SK-N-MC (cell line): ENCODE measurements at places on chromosomes 1 and 21.
A peak's percentile ranks its signal among the peaks of the same experiment; 100 is the strongest.

DNA sequence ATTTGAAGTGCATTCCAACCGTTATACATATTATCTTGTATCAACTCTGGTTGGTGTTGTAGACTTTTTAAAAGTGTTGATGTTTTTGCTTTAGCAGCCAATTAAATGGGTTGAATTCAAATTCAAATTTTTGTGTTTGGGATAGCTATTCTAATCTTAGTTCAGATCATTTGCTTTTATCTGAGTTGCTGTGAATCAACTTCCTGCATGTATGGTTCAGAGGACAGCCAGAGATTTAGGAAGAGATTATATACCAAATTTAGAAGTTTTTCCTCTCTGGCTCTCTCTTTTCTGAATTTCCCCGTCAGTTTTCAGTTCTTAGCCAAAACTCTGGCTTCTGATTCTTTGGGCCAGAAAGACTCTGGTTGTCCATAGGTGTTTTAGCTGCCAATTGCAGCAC lies 415.5 kb downstream of the NUF2 start:
- DNase-seq = no peak

DNA sequence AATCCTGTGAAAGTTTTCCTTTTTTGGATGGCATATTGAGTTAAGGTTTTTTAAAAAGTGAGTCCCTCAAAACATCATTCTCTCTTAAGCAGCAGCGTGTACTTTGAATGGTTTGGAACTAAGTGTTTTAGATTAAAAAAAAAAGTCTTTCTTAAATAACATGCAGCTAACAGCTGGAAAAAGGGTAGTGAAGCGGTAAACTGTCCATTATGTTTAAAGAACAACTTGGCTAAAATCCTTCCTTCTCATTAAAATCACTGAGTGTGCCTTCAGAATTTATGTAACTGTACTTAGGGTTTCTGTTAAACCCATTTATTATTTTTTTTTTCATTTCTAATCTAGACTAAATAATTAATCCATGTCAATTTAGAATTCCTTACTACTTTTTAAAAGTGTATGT lies 254.2 kb upstream of the ADAMTS5 start:
- DNase-seq = no peak

DNA sequence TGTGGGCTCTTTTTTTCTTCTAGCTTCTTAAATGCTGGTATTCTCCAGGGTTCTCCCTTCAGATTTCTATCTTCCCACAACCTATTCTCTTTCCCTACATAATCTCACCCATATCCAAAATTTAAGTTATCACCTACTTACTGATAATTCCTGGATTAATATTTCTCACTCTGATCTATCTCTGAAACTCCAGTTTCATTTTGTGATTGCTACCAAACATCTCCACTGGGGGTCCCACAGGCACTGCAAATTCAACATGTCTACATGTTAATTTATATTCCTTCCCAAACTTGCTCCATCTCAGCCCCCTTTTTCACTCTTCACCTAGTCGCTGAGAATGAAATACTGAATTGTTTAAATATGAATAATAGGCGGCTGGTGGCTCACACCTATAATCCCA lies 9.9 kb upstream of the C1orf141 start:
- no peak for DNase-seq

DNA sequence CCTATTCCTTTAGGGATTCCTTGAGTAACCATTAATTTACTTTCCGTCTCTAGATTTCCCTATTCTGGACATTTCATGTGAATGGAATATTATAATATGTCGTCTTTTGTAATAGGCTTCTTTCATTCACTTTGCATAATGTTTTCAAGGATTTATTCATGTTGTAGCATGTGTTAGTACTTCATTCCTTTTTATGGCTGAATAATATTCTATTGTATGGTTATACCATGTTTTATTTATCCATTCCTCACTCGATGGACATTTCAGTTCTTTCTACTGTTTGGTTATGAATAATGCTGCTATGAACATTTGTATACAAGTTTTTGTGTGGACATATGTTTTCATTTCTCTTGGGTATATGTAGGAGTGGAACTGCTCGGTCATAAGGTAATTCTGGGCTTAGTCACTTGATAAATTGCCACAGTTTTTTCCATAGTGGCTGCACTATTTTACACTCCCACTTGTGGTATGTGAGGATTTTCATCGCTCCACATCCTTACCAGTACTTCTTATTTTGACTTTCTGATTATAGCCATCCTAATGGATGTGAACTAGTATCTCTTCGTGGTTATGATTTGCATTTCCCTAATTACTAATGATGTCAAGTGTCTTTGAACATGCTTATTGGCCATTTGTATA lies 17.7 kb downstream of the PPP2R5A start:
- DNase-seq = no peak

GRCh38 chr1:242128951-242129502 lies 130.1 kb upstream of the MAP1LC3C start:
- DNase-seq = no peak

- DNase-seq = no peak
Measured at GRCh38 chr1:32813941-32814739, 3.0 kb downstream of the YARS1 start.

DNA sequence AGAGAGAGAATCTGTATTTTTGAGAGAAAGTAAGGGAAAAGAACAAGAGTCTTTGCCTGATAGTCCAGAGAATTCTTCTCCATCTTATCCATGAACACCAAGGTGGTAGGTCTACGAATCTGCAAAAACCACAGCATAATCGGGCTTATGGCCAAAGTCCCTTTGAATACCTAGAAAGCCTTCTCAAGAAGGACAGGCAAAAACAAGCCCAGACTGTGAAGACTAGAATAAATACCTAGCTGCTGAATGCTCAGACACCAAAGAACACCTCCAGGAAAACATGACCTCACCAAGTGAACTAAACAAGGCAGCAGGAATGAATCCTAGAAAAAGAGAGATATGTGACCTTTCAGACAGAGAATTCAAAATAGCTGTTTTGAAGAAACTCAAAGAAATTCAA lies 79.2 kb downstream of the HFM1 start:
- DNase-seq = no peak

- DNase-seq = no peak
Measured at GRCh38 chr1:65762081-65762862, 30.4 kb upstream of the PDE4B start.

- peak; percentile 26 for DNase-seq
Measured at GRCh38 chr1:75952016-75952415, 19.8 kb upstream of the ASB17 start.

DNA sequence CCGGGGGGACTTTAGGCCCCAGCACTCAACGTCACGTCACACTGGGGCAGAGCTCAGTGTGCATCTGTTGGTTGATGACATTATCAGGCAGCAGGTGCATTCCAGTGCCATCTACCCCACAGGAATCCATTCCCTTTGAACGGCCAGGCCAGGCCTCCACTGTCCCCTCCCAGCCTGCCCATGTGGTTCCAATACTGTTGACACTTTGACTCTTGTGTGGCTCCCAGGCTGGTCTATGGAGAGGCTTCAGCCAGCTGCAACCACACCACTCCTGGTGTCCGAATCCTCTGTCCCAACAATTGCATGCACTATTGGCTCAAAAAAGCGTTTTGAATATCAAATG lies 92.0 kb upstream of the SIM2 start:
- no peak for DNase-seq

DNA sequence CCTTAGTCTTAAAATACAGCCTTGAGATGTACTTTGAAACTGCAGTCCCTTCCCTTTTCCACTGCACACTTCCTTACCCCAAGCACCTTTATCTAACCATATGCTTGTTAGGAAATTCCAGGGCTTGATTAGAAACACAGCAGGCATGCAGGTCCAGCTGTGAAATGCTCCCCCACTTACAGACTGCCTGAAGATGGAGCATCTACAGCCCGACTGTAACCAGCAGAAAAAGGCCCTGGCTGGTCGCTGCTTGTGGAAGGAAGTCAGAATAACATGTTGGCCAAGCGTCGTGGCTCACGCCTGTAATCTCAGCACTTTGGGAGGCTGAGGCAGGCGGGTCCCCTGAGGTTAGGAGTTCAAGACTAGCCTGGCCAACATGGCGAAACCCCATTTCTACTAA lies 37.2 kb downstream of the VN1R5 start:
- no peak for DNase-seq

- no peak for DNase-seq
Measured at GRCh38 chr1:208207388-208208131, 36.6 kb downstream of the PLXNA2 start.

- DNase-seq = no peak
Measured at GRCh38 chr1:19861034-19861433, 21.2 kb upstream of the OTUD3 start.

DNA sequence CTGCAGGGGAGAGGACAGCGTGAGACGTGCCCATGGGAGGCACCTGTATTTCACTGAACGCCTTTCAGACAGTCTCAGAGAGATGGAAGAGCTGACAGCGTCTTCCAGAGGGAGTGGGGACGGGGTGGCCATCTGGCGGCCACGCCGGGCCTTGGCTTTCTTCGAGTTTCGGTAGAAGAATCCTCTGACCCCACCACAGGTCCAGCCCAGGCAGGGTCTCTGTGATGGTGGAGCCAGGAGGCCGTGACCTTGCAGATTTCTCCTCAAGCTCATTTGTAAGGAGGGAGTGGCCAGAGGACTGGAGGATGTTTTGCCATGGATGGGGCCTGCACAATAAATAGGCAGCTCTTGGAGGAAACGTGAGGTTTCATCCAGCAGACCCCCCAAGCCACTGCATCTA lies 47.6 kb upstream of the ADARB1 start:
- DNase-seq = no peak

DNA sequence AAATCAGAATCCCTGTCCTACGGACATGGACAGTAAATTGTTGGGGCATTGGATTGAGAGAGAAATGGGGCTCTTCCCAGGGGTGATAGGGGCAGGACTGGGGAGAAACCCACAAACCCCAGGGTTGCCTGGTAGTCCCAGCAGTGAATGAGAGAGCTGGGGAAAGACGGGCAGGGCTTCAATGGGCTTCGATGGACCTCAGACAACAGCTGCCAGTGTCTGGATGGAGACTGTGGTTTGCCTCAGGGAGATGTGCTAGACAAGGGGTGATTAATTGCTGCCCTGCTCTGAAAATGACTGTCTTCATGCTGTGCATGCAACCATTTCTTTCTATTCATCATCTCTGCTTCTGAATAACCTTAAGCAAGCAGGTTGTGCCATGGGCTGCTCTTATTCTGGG lies 7.4 kb downstream of the GPR25 start:
- no peak for DNase-seq

- no peak for DNase-seq
Measured at GRCh38 chr21:46472246-46472645, 13.6 kb downstream of the DIP2A start.

GRCh38 chr1:221303623-221304022 lies 424.4 kb downstream of the HLX start:
- DNase-seq = no peak

DNA sequence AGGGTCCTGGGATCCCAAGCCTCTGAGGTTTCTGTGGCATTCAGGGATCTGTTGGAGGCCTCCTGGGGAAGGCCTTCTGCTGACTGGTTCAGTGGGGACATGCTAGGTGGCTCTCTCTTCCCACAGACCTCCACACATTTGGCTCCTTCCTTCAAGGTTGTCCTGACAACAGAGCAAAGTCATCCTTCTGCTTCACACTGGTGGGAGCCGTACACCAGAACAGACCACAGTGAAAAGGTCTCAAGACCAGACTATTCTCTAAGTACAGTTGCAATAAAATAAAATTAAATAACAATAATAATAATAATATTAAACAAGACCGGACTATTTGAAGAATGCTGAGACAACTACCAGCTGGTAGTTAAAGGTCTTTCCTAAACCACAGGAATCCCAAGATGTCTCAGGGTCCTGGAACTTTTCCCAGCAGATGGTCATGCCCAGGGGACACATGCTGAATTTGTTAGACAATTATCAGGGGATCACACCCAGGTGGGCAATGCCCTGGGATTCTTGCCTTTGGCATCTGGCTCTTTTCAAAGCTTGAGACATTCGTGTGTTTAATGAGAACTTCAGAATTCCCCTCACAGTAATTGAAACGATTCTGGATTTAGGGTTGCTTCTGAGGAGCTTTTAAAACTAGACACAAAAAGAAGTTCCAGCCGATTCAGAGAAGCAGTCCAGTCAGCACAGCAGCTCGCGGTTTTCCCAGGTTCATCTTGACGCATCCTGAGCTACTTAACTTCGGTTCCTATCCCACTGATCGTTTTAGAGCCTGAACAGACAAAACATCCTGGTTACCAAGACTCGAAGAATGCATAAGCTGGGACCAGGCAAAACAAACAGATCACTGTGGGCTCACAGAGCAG lies 22.9 kb downstream of the HTR1D start:
- no peak for DNase-seq

- DNase-seq = no peak
Measured at GRCh38 chr1:18452550-18452949, 28.2 kb upstream of the KLHDC7A start.

GRCh38 chr1:207459008-207459407 lies 4.9 kb downstream of the CR2 start:
- no peak for DNase-seq

DNA sequence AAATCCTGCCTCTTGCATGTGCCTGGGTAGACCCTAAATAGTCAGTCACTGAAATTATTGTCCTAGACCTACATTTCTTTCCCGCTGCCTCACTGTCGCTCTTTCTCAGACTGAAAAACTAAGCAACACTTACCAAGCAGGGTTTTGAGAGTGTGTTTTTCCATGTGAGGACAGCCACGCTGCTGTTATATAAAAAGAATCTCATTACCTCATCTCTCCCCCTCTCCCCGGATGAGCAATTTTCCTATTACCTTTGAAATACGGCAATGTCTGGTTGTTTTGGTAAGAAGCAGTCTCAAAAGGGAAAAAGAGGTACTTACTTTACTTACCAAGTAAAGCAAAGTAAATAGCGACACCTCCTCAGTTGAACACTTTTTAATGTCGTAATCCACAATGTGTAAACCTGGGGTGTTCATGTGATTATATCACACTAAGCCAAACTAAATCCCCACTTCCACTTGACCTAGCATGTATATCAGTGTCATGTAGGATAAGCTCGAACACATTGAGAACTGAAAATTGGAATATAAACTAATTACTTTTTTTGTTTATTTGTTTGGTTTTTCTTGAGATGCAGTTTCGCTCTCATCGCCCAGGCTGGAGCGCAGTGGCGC lies 12.2 kb upstream of the VN1R5 start:
- no peak for DNase-seq

- DNase-seq = no peak
Measured at GRCh38 chr1:117564227-117565075, 41.4 kb upstream of the TENT5C start.

DNA sequence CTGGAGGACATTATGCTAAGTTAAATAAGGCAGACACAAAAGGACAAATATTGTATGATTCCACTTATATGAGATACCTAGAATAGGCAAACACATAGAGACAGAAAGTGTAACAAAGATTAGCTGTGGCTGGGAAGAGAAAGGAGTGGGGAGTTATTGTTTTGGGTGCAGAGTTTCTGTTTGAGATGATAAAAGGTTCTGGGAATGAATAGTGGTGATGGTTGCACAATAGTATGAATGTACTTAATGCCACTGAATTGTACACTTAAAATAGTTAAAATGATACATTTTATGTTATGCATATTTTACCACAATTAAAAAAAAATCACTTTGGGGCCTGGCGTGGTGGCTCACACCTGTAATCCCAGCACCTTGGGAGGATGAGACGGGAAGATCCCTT lies 21.2 kb upstream of the ERO1B start:
- DNase-seq = no peak
